ENCODE measurements at places on chromosomes 4 and X.

- DNase-seq, result no peak
Measured at GRCh38 chr4:168433571-168433970, 46.7 kb downstream of the DDX60L start.

GRCh38 chrX:29541038-29541437 lies 674.3 kb upstream of the MAGEB2 start:
- DNase-seq, result no peak

DNA sequence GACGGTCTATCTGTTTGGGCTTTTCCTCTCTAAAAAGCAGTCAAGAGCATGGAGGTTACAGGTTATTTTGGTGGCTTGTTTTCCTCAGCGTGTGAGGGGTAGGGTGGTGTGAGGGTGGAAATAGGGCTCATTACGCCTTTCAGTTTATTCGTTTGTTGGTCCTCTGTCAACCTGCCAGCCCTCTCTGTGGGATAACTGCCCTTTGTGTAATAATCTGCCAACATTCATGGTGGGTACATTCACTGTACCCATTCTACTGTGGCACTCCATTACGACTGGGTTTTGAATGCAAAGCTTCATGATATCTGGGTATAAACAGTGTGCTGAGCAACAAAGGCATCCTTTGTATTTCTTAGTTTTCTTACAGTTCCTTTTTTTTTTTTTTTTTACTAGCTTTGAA lies 136.4 kb downstream of the ADGRL3 start:
- DNase-seq, result no peak

DNA sequence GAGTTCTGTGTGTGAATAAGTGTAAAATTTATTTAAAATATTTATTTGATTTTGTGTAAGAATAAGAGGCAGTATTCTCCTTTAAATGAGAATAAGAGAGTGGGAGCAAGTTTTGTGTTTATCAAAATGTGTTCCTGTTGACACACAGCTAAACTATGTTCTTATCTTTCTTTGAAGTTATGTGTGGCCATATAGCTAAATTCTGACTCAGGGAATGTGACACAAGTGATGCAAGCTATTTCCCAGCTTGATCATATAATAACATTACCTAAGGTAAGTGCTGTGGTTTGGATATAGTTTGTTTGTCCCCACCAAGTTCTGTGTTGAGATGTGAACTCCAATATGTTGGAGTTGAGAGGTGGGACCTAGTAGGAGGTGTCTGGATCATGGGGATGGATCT lies 740.0 kb upstream of the IGFBP7 start:
- DNase-seq, result no peak

GRCh38 chrX:276581-277201 lies 4.5 kb upstream of the PLCXD1 start:
- DNase-seq, result no peak

GRCh38 chr4:131499141-131499873 lies 1649.8 kb upstream of the PCDH10 start:
- DNase-seq, result no peak

- no peak for DNase-seq
Measured at GRCh38 chr4:153204247-153204671, at the start of gene TRIM2. Gene TRIM2 (plus strand): TSS chr4:153204443. CDS start chr4:153204531, 88 bp downstream.

- no peak for DNase-seq
Measured at GRCh38 chrX:19593690-19594089, 78.4 kb upstream of the MAP3K15 start.

DNA sequence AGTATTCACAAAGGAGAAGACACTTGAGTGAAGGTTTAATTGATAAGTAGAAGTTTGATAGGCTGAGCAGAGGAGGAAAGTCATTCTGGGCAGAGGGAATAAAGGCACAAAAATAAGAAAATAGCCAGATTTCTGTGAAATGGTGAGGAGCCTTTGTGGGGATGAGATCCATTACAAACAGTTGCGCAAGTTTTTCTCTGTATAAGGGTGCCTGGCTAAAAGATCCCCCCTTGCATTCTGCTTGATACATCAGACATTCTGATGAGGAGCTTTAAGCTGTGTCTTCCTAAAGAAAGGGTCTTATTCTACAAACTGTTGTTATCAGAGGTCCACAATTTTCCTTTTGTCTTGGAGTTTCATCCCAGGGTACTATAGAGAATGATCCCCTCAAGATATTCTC lies 112.0 kb downstream of the ARHGAP36 start:
- no peak for DNase-seq

GRCh38 chrX:119429471-119429870 lies 30.3 kb downstream of the SLC25A43 start:
- no peak for DNase-seq

- no peak for DNase-seq
Measured at GRCh38 chr4:84948056-84948455, 18.4 kb downstream of the WDFY3 start.

DNA sequence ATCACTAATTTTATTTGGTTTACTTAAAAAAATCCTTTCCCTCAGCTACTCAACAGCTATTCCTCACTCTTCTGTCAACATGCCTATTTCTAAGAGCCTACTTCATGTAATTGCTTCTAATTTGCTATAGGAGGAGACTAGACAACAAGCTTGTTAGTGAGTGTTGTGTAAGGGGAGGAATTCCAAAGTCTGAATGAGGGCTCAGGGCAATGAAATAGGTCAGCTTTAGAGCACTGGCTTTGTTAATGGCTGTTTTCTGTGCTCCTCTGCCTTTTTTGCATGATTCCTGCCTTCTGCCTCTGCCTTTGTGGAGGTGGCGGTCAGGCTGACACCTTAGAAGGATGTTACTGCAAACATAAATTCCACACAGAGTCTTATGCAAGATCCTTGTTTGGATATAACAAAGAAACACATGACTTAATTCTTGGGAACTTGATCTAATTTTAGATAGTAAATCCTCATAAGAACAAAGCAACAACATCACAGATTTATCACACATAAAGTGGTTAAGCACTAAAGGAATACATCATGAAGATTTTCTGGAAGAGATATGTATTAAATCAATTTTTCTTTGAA lies 15.0 kb upstream of the PAGE1 start:
- DNase-seq, result no peak

DNA sequence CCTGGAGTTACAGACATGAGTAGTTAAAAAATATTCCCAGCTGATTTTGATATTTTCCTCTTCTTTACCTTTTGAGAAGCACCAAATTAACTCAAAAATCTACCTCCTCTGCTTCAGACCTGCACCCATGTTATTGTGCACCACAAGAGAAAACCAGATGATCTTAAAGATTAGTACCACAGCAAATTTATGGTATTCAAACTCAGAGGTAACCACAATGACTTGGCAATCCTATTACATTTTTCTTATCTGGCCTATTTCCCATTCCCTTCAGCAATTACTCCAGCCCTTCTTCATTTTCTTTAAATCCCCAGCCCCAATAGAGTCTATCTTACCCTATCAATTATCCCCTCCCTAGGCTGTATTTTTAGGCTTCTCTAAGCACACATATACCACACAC lies 535.1 kb downstream of the FAT4 start:
- no peak for DNase-seq

DNA sequence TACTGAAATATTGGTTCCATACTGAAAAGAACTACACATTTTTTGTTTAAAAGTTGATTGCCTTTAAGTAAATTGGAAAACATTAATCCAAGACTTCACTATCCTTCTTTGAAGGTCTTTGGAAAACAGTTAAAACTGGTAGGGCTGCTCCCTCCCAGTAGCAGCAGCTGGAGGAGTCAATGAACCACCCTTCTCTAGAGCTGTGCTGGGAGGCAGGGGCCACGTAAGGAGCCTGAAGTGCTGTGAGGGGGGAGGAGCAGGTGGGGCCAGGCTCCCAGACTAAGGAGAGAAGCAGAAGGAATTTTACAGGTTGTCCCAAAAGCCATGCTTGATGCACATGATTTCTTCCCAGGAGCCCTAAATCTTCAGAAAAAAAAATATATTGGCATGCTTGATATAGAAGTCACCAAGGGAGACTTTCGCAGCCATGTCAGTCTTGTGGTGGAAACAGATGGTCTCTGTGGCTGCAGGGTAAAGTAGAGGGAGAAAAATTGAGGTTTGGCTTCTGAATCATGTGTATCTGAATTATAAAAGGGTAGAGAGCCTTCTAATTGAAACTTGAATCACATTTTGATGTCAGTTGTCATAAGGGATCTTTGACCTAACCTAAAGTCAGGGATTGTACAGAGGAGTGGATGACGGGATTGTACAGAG lies 673.2 kb upstream of the FRG1 start:
- no peak for DNase-seq

GRCh38 chr4:86264241-86264640 lies 95.6 kb downstream of the MAPK10 start:
- DNase-seq, result no peak

GRCh38 chr4:106355193-106355592 lies 13.4 kb downstream of the GIMD1 start:
- DNase-seq, result no peak

- DNase-seq, result no peak
Measured at GRCh38 chr4:73589887-73590801, 30.1 kb downstream of the RASSF6 start.

GRCh38 chr4:101969965-101970364 lies 179.4 kb downstream of the BANK1 start:
- DNase-seq, result no peak

DNA sequence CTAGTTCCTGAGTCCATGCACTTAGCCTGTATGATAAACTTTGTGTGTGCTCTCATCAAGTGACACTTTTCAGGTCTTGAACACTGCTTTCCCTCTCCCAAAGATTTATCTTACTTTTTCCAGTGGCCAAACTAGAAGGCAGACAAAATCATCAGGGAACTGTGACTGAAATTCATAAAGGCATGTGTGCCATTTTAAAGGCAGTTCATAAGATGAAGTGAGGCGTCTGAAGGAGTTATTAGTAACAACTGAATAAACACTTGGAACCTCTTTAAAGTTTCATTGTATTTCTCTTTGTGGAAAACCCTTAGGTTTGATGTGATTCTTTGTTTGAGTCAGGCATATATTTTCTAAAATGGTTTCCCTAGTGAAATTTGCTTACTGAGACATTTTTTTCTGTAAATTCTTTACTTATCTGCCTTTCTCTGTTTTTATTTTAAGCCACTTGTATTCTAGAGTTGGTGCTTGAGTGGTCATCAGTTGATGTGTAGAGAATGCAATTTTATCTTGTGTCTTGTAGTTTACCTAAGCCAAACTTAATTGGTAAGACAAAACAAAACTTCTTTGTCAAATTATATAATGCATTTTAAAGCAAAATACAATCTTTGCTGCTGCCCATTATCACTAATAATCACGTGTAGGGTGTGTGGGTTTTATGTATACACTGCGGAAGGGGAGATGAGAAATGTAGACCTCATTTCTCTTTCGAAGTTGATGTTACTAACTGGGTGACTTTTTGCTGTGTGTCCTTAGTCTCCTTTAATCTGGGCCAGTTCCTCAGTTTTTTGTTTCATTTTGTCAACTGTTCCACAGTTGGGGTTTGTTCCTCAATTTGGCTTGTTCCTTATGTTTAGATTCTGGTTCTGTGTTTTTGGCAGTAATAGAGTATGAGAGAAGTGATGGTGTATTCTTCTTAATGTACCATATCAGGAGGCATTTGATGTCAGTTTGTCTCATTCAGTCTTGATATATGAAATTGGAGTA lies 56.8 kb downstream of the RBPJ start:
- DNase-seq, result no peak

DNA sequence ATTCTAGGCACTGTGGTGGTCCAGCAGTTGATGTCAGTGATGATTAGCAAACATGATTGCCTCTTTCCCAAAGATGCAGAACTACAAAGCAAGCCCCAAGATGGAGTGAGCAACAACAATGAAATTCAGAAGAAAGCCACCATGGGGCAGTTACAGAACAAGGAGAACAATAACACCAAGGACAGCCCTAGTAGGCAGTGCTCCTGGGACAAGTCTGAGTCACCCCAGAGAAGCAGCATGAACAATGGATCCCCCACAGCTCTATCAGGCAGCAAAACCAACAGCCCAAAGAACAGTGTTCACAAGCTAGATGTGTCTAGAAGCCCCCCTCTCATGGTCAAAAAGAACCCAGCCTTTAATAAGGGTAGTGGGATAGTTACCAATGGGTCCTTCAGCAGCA lies 365.3 kb downstream of the MAPK10 start:
- DNase-seq, result no peak

GRCh38 chr4:68734095-68734494 lies 63.6 kb upstream of the UGT2B15 start:
- DNase-seq, result no peak

DNA sequence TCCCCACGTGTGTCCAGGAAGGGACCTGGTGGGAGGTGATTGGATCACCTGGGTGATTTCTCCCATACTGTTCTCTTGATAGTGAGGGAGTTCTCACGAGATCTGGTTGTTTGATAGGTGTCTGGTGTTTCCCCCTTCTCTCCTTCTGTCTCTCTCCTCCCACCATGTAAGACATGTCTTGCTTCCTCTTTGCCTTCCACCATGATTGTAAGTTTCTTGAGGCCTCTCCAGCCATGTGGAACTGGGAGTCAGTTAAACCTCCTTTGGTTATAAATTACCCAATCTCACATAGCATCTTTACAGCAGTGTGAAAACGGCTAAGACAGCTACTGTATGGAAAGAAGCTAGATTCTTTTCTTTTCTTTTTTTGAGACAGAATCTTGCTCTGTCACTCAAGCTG lies 21.6 kb upstream of the FGG start:
- no peak for DNase-seq

- no peak for DNase-seq
Measured at GRCh38 chr4:26075583-26075982, 161.6 kb downstream of the SMIM20 start.

GRCh38 chrX:146615628-146616348 lies 193.8 kb upstream of the CXorf51B start:
- DNase-seq, result no peak

- no peak for DNase-seq
Measured at GRCh38 chr4:3386526-3386925, 55.2 kb upstream of the HGFAC start.

- DNase-seq, result no peak
Measured at GRCh38 chr4:88584471-88584900, 7.8 kb upstream of the HERC3 start.

- no peak for DNase-seq
Measured at GRCh38 chrX:40098264-40099054, 701 bp upstream of the BCOR start.

- no peak for DNase-seq
Measured at GRCh38 chr4:36348403-36348938, 67.1 kb downstream of the DTHD1 start.

GRCh38 chr4:150209140-150209829 lies 131.0 kb downstream of the DCLK2 start:
- no peak for DNase-seq

DNA sequence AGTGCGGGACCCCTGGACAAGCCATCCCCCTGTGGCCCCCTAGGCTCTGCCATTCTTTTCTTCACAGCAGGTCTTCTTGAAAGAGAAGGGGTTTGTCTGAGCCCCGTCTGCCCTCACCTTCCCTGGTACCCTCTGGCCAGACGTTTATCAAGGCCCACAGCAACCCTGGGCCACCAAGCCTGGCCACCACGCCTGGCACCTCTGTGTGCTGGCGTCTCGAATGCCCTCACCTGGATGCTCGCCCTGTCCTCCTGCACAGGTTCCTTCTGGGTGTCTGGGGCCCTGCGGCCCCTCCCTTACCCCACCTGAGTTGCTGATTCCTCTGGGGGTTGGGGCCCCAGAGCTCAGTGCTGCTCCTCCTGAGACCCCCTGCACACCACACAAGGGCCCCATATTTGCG lies 25.1 kb downstream of the ADRA2C start:
- no peak for DNase-seq

GRCh38 chr4:71333960-71334359 lies 4.9 kb upstream of the SLC4A4 start:
- DNase-seq, result no peak

GRCh38 chr4:41363384-41363981 lies 106.8 kb downstream of the UCHL1 start:
- no peak for DNase-seq

- DNase-seq, result no peak
Measured at GRCh38 chrX:77937291-77937690, 26.8 kb downstream of the ATP7A start.

- no peak for DNase-seq
Measured at GRCh38 chr4:182451441-182451840, 208.2 kb downstream of the TENM3 start.

Measured in stimulated activated CD8-positive, alpha-beta memory T cell treated with anti-CD3 and anti-CD28 coated beads, Interleukin-15, amount 100 ng/mL, for 24 hours (primary cell).